ENCODE measurements at places on chromosomes 5 and 9.
A peak's percentile ranks its signal among the peaks of the same experiment; 100 is the strongest.

- no peak for DNase-seq
Measured at GRCh38 chr9:88053856-88054501, 79.6 kb upstream of the CDK20 start.

DNA sequence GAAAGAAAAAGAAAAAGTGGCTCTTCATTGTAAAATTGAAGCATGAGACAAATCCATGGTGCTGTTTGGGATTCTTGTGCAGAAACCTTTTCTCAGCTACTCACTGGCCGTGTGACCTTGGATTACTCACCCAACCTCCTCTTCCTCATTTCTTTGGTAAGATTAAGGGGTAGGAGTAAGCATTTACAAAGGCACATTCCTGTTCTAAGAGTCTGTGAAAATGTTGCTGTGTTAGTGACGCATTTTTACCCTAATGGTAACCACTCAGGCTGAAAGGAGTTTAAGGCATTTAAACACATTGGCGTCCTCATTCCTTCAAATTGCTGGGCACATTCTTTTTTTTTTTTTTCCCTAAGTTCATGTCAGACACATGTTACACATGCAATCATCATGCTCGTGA is 4.3 kb downstream of the RAI14 start:
- DNase-seq: no peak

- no peak for DNase-seq
Measured at GRCh38 chr5:178230879-178231538, 1.6 kb downstream of the PHYKPL start.

GRCh38 chr9:95125652-95126051 is 191.9 kb downstream of the FANCC start:
- no peak for DNase-seq

- no peak for DNase-seq
Measured at GRCh38 chr9:15357050-15357653, 50.1 kb upstream of the TTC39B start.

DNA sequence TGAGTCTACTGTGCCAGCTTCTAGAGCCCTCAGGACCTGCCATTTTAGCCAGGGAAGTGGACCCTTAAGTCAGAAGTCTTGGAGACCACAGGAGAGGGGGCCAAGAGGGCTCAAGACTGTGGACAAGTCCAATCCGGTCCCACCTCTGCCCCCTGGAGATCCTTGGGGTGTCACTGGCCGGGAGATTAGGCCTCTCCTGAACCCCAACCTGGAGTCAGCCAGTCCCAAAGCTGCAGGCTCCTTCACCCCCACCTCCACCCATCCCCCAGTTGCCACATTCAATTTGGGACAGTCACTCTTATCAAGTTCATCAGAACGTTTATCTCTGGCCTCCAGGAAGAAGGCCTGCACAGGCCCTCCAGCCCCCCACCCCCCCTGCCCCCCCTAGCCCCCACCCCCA is 290 bp downstream of the SLC23A1 start:
- no peak for DNase-seq

GRCh38 chr5:170606941-170607340 is 103.1 kb downstream of the KCNIP1 start:
- no peak for DNase-seq

GRCh38 chr5:39205550-39205949 is 13.8 kb downstream of the FYB1 start:
- DNase-seq: no peak

DNA sequence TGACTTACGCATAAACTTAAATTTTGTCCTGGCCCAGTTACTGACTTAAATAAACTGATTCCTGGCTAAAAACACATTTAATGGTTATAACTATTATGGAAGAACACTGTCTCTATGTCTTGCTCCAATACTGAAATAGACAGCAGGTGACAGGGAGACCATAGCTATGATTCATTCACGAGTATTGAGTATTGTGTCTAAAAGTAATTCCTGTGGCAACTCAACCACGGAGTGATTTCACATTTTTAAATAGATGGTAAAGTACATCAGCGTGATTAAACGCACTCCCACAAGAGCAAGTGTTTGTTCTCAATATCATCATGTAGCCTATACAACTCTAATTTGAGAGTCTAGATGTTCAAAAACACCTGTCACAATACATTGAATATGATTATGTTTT is 35.9 kb upstream of the PCSK1 start:
- no peak for DNase-seq

DNA sequence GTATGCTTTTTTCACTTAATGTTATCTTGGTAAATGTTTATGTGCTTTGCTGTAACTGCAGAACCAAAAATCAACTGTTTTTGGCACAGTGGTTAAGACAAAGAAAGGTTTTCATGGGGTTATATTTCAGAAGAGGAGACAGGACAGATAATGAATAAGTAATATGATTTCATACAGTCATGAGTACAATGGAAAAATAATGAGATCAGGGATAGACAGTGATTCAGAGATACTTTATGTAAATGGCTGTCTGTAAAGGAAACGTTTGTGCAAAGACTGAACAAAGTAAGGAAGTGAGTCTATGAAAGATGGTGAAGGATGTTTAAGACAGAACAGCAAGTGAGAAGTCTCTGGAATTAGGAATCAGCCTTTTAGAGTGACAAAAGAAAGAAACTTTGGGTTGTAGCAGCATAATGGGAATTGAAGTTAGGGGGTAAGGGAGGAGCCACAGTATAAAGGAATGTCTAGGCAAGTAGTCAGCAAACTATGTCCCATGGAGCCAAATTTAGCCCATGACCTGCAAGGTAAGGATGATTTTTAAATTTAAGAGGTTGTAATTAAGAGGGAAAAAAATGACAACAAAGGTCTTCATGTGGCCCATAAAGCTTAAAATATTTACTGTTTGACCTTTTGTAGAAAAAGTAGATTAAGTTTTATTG is 55.0 kb downstream of the TNPO1 start:
- no peak for DNase-seq

- no peak for DNase-seq
Measured at GRCh38 chr5:142770650-142771609, 753 bp downstream of the ARHGAP26 start.

GRCh38 chr9:124411514-124412227 is 3.6 kb downstream of the PSMB7 start:
- no peak for DNase-seq

GRCh38 chr5:178471711-178472110 is 118.5 kb downstream of the COL23A1 start:
- DNase-seq: no peak

DNA sequence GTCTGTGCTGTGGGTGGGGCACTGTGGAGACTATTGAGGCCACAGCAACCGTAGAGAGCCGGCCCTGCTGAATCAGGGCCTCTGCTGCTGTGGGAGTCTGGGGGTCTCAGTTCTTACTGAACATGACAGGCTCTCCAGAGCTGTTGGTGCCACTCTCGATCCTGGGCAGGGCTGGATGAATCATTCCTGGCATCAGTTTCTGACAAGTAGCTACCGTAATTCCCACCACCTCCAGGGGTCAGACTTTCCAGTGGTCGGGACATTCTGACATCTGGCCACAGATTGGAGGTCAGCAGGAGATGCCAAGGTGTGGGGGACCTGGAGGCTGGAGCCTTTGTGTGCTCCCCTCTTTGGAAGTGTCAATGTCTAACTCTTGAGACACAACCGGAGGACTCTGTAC is 188.4 kb downstream of the IRX2 start:
- no peak for DNase-seq

GRCh38 chr5:67842806-67843205 is 372.8 kb upstream of the PIK3R1 start:
- peak; percentile 7 for DNase-seq

DNA sequence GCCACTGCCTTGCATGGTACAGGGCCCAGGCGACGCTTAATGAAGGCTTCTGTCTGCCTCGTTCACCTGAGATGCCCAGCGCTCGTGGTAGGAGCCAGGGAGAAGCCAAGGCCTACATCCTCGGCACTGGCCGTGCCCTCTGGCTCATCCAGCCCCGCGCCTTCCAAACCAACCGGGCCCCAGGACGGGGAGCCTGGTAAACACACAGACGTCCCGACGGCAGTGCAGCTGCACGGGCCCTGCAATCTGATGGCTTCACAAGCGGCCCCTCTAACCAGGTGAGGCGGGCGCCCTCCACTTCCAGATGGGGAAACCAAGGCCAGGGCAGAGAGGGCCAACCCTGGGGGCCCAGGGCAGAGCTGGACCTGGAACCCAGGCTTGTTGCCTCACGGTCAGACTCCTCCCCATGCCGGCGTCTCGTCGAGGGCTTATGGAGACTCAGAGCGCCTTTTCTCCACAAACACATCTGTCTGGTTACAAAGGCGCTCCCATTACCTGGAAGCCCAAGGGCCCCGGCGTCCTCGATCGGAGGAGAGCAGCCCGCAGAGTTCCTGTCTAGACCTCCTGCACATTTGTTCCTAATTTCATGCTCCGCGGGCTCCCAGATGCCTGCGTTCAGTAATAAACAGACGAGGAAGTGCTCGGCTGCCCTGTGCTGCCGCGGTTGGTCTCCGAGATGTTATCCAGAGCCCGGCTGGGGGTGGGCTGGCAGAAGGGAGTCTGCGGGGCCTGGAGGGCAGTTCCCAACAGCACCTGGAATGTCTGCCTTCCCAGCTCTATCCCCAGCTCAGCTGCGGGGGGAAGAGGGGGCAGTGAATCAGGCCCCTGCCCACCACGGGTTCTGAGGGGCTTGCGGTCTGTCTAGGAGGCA is 23.5 kb downstream of the FAM163B start:
- no peak for DNase-seq

GRCh38 chr9:97695995-97696802 is 941 bp downstream of the XPA start:
- no peak for DNase-seq

GRCh38 chr5:76956033-76956432 is 3.2 kb downstream of the CRHBP start:
- no peak for DNase-seq

DNA sequence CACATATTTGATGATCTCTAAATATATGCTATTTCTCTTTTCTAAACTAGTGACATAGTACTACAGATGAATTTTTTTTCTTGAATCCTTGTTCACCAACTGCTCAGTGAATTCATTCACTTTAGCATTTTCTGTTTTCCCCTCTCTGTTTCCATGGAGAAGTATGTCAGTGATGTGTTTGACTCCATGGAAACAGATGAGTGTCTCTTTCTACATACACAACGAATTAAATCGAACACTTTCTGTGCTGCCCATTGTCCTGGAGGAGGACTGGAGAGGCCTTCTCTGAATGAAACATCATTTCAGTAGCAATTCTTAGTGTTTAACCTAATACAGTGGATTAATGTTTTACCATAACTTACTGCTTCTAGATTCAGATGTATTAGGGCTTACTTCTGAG is 9.5 kb downstream of the INVS start:
- no peak for DNase-seq

- DNase-seq: no peak
Measured at GRCh38 chr9:94772144-94772543, 45.6 kb downstream of the AOPEP start.

DNA sequence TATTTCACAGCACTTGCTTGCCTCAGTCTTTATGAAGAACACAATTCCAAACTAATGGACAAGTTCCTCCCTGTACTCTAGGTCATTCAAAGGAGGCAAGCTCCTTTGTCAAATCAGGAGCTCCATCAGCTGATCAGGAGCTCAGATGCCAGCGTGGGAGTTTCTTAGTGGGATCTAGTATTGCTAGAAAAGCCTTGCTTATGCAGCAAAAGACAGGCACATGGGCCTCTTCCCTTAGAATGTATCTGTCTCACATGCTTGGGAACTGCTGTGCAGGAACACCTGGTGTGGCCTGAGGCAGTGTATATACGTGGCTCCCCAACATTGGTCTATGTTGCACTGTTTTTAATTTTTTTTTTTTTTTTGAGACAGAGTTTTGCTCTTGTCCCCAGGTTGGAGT is 21.4 kb upstream of the HAVCR1 start:
- no peak for DNase-seq

- DNase-seq: no peak
Measured at GRCh38 chr5:180825768-180826525, 23.3 kb upstream of the MGAT1 start.
